ENCODE measurements at places on chromosomes 6 and 20.

GRCh38 chr6:146657432-146657831 lies 58.7 kb downstream of the ADGB start:
- DNase-seq, result no peak

DNA sequence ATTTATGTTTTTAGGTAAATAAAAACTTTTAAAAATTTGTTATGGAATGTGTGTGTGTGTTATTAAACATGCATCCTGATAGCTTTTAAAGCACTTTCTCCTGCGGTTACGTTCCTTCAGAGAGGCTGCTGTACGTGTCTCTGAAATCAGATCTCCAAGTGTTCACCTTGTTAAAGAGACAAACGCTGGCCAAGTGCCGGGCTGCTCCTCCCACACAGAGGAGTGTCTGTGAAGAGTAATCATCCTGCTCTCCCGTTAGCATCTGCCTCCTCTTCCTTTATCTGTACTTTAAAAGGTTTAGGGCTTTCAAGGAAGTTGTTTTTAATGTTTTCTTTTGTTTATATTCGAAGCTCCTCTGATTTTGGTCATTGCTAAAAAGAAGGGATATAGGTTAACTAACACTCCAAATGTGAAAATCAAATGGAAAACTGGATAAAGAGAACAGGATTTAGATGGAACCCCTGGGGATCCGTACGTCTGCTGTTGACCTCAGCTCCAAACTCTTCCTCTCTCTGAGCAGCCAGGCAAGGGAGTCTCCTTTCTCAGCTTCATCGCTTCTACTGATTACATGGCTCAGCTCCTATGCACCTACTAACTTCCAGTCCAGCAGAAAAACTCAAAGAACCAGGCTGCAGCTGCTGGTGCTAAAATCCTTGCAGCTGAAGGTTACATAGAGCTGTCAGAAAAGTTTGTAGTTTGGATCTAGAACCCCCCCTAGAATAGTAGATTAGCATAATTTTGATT lies 20.0 kb downstream of the IRF4 start:
- DNase-seq, result no peak

DNA sequence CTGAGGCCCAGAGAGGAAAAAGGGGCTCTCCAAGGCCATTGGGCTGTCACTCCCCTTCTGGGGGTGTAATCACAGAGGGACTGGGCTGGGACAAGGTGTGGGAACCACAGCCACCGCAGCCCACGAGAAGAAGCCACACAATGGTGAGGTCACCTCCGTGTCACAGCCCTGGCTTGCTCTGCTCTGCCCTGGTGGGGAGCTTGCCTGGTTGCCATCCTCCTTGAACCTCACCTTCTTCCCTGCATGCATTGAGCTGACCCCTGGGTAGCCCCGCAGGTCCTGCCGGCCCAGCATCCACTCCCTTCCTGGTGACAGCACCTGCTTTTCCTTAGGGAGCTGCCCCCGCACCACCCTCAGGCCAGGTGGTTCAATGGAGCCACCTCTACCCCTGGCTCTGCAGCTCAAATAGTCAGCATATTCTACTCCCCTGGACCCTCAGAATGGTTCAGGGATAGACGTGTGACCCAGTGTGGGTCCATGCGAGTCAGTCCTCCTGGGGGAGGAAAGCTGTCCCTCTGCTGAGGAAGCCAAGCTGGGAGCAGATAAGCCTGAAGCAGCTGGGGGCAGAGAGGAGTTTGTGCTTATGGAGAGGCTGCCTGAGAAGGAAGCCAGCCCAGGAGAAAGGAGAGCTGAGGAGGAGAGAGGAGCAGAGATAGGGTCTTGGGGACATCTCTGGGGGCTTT lies 21.3 kb downstream of the RBM38 start:
- no peak for DNase-seq

- DNase-seq, result no peak
Measured at GRCh38 chr20:10963717-10964266, 290.0 kb upstream of the JAG1 start.

DNA sequence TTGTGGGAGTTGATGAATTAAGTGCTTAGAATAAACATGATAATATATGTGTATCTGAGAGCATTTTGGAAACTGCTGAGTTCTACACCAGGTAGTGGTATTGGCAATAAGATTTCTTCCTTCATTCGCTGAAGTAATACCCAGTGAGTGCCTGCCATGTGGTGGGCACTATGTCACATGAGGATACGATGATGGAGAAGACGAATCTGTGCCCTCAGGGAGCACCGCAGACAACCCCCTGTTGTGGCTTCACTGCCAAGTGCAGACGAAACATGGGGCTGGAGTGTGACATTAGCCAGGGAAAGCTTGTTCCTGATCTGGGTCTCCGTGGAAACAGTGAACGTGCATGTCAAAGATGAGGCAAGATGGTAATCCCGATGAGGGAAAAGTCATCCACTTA lies 7.9 kb downstream of the ZNF76 start:
- no peak for DNase-seq

DNA sequence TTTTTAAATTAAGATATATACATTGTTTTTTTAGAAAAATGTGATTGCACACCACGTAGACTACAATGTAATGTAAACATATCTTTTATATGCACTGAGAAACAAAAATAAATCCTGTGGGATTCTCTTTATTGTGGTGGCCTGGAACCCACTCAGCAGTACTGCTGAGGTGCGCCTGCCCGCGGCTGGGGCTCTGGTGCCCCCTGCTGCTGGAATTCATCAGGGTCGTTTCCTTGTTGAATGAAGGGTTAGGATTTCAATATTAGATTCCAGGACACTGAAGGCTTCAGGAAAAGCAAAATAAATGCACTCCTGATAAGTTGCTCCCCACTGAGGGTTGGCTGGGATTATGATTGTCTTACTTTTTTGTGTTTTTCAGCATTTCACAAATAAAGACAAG lies 175.8 kb upstream of the GGTLC1 start:
- DNase-seq, result no peak

DNA sequence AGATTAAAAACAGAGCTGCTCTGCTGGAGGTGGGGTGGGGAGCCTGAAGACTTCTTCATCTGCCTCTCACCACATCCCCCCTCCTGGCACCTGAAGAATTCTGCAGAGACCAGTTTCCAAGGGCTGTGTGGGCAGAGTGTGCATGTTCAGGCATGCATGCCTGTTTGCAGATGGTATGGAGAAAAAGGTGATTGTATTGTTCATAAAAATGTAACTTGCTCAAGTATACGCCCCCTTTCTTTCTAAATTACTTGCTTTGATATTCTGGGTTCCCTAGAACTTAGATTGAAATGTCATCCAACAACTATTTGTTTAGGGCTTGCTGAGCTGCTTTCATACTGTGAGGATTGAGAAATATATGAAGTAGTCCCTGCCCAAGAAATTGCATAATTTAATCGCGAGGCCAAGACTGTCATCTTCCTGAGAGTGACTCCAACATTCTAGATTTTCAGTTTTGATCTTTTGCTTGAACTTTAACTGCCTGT lies 83.6 kb downstream of the LCA5 start:
- DNase-seq, result no peak

GRCh38 chr6:153312634-153313033 lies 181.6 kb upstream of the RGS17 start:
- DNase-seq, result no peak

- no peak for DNase-seq
Measured at GRCh38 chr6:52330470-52330869, 31.5 kb upstream of the PAQR8 start.

DNA sequence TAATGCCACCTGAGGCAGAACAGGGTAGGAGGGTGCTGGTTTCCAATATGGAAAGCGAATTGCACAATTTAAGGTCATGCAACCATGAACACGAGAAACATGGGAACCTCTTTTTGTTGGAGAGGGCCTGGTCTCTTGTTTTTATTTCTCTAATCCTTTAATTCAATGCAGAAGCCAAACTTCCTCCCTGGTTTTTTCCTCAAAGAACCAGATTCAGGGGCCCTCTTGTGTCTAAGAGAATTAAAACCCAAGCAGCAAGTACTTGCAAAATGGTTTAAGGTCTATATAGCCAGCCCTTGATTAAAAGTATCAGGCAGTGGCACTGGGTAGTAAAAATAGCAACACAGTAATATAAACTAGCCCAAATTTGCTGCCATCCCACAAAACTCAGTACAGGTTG lies 19.5 kb downstream of the GSTA4 start:
- DNase-seq, result no peak

- DNase-seq, result no peak
Measured at GRCh38 chr20:54323227-54323734, 115.4 kb downstream of the PFDN4 start.

- DNase-seq, result no peak
Measured at GRCh38 chr6:38012573-38012972, 193.0 kb downstream of the ZFAND3 start.

DNA sequence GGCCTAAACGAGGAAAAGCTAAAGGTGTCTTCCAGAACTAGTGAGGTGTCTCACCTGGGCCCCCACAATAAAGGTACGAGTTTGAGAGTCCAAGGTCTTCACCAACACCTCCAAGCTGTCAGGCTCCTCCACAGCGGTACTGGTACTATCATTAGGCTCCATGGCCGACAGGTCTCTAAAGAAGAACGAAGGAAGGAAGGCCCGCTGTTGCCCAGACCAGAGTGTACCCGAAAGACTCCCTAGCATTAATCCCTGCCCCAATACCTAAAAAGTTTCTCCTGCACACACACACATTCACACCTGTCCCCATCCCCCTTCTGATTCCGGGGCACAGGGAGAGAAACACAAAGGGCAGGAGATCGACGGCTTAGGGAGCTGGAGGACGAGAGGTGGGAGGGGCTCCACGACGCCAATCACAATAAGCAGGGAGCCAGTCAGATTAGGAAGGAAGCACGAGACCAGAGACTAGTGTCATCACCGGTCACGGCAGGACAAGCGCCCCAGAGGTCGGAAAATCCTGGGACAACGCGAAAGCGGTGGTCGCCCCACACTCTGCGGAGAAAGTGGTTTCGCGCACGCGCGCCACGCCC lies 764 bp downstream of the BAG6 start:
- DNase-seq, result no peak

DNA sequence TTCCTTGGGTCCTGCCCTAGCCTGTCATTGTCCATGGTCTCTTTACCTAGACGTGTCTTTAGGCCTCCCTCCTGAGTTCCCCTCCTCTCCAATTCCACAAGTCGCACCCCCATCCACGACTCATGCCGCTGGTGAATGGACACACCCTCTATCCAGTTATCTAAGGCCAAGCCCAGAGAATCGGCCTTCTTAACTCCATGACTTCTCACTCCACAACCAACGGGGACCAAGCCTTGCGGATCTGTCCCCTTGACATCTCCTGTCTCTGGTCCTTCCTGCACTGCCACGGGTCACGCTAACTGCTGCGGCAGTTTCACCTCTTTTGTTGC lies 7.0 kb upstream of the RREB1 start:
- DNase-seq, result no peak

- DNase-seq, result no peak
Measured at GRCh38 chr6:21738180-21739094, 144.9 kb downstream of the SOX4 start.

DNA sequence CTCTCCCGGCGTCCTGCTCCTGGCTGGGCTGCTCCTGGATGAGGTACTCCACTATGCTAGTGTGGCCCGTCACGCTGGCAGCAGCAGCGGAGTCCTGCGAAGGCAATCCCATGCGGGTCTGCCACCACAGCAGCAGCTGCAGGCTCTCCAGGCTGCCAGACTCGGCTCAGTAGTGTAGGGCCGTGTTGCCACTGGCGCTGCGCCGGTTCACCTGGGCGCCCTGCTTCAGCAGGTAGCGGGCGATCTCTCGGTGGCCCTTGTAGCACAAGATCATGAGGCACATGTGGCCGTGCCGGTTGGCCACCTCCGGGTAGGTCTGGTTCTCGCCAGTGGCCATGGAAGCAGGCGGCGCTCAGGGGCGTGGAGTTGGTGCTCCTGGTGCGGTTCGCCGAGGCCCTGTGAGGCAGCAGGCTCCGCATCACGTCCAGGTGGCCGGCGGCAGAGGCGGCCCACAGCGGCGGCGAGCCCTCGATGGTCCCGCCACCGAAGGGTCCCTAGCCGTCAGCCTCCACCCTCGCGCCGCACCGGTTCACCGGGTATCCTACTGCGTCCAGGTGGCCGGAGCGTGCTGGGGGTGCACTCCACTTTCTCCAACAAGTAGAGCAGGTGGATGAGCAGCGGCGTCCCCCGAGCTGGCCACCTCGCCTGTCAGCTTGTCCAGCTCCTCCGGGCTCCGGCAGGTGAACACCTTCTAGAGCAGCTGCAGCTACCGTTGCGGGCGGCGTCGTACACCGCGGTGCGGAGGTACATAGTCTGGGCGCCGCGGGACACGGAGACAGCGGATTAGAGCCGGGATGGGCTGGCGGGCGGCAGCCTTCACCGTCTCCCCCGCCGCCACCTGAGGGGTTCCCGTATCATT lies 19.8 kb downstream of the RFPL4B start:
- no peak for DNase-seq

DNA sequence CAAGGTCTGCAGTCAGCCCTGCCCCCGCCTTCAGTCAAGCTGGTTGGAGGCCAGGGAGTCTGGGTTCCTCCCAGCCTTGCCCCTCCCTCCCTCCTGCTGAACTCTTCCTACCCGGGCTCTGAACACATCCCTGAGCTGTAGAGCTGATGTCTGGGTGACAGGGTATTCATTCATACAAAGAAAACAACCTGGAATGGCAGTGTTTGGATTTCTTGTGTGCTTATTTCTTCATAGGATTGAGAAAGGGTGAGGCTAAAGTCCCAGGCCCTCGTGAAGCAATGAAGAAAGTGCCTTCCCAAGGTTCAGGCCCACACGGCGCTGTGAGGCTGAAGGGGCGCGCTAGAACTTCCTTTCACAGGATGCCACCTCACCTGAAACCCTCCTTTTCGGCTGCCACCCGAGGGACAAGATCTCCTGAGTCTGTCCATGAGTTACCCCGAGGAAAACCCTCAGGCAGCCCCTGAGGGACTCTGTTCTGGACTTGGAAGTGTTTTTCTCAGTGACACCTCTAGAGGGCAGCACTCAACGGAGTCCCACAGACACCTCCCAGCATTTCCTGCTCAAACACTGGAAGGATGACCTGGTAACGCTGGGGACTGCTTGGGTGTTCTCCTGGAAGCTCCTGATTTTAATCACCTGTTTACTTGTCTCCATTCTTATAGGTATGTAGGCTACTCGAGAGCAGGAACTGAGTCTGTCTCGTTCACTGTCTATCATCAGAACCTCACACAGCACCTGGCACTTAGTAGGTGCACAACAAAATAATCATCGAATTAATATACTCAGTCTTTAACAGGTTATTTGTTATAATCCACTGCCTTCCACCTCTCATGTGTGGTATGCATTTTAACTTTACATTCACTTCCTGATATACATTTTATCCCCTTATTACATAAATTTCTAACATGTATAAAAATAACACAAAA lies 11.8 kb upstream of the GSTA1 start:
- DNase-seq, result peak; percentile 34

- DNase-seq, result no peak
Measured at GRCh38 chr20:47351643-47352331, 4.7 kb downstream of the ZMYND8 start.

DNA sequence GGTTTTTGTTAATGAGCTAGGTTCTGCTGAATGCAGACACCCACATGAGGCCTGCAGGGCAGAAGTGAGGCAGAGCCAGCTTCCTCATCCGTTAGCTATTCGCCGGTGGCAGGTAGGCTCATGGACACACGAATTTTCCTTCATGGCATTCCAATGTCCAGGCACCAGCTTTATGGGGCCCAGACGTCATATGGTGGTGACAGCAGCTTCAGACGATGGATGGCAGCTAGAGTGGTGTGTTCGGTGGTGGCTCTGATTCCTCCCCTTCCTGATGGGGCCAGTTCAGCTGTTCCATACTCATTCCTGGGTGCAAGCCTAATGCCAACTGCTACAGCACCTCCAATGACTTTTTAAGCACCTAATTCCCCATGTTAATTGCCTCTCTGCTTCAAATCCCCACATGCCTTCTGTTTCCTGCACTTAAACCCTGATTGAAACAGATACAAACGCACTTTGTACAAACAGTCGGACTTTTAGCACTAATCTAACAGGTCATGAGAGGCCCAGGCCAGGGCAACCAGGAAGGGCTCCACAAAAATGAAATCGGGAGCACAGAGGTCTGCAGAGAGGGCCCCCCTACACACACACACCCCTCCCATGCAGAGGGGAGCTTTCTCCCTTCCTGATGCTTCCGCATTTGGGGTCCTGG lies 35.7 kb upstream of the MLN start:
- no peak for DNase-seq

Data from progenitor cell of endocrine pancreas (in vitro differentiated cells).